A549 treated with AZD2906 at 1 μM for 4 hours (cell line): ENCODE measurements at places on chromosomes 4 and X. TPM values are rescaled to one million over a fixed set of nuclear protein-coding genes. Genes with fewer than 3 reads are reported as not detected.

GLUD2 gene
- 2.0 to 2.4 TPM (median 2.3 TPM) in 5 replicates for total RNA-seq

CXCL8 gene
- 4.3 to 8.8 TPM (median 6.0 TPM) in 5 replicates for total RNA-seq

CYSLTR1 gene
- not detected in 5 replicates for total RNA-seq

DGAT2L6 gene
- not detected in 5 replicates for total RNA-seq

ZNF711 gene
- 0.60 to 0.90 TPM (median 0.81 TPM) in 5 replicates for total RNA-seq

SLC6A8 gene
- total RNA-seq = 11.5 to 14.1 TPM (median 13.2 TPM) in 5 replicates

MMRN1 gene
- not detected in 5 replicates for total RNA-seq

GABRG1 gene
- not detected in 5 replicates for total RNA-seq

GAGE1 gene
- not detected in 5 replicates for total RNA-seq

IL21 gene
- total RNA-seq = not detected in 5 replicates

ASMT gene
- total RNA-seq = 0.10 to 0.38 TPM (median 0.29 TPM) in 5 replicates

ODAM gene
- not detected in 5 replicates for total RNA-seq

GLRB gene
- 0.51 to 1.00 TPM (median 0.63 TPM) in 5 replicates for total RNA-seq

ZNF182 gene
- 2.6 to 4.2 TPM (median 3.2 TPM) in 5 replicates for total RNA-seq

GPC3 gene
- total RNA-seq = 0.06 to 0.14 TPM in 2 of 5 replicates, not detected in the others

PAGE2B gene
- not detected in 5 replicates for total RNA-seq

PSAPL1 gene
- 0.28 to 0.39 TPM (median 0.33 TPM) in 5 replicates for total RNA-seq

RRH gene
- 0.06 to 0.14 TPM (median 0.11 TPM) in 3 of 5 replicates, not detected in the others for total RNA-seq

AADAT gene
- 7.6 to 8.8 TPM (median 7.7 TPM) in 5 replicates for total RNA-seq

ADGRL3 gene
- total RNA-seq = 0.02 to 0.06 TPM (median 0.03 TPM) in 5 replicates

ADAMTS3 gene
- total RNA-seq = 0.01 TPM in 1 of 5 replicates, not detected in the others

UGT2B11 gene
- 0.09 to 0.15 TPM (median 0.10 TPM) in 5 replicates for total RNA-seq

MAGED4 gene
- 4.9 to 10.0 TPM (median 8.0 TPM) in 5 replicates for total RNA-seq

BST1 gene
- total RNA-seq = 14.2 to 19.0 TPM (median 15.5 TPM) in 5 replicates

CNGA1 gene
- total RNA-seq = 0.06 to 0.09 TPM in 2 of 5 replicates, not detected in the others

ADGRA3 gene
- 14.4 to 18.6 TPM (median 15.5 TPM) in 5 replicates for total RNA-seq

IL9R gene
- total RNA-seq = 0.13 to 0.40 TPM (median 0.22 TPM) in 5 replicates

F8A2 gene
- not detected in 5 replicates for total RNA-seq

IL2RG gene
- total RNA-seq = 0.11 to 0.39 TPM (median 0.24 TPM) in 5 replicates

GIMD1 gene
- not detected in 5 replicates for total RNA-seq

STBD1 gene
- total RNA-seq = 10.8 to 13.4 TPM (median 12.3 TPM) in 5 replicates

SLITRK4 gene
- total RNA-seq = not detected in 5 replicates

VCX2 gene
- total RNA-seq = not detected in 5 replicates

SLC2A9 gene
- total RNA-seq = 0.34 to 0.66 TPM (median 0.38 TPM) in 5 replicates

P2RY10 gene
- not detected in 5 replicates for total RNA-seq

FGD1 gene
- total RNA-seq = 5.1 to 7.0 TPM (median 5.9 TPM) in 5 replicates

NUDT9 gene
- total RNA-seq = 23.7 to 30.6 TPM (median 25.0 TPM) in 5 replicates

ZMAT1 gene
- 0.01 to 0.07 TPM (median 0.03 TPM) in 5 replicates for total RNA-seq
